ENCODE measurements at places on chromosomes 2 and 18.

DNA sequence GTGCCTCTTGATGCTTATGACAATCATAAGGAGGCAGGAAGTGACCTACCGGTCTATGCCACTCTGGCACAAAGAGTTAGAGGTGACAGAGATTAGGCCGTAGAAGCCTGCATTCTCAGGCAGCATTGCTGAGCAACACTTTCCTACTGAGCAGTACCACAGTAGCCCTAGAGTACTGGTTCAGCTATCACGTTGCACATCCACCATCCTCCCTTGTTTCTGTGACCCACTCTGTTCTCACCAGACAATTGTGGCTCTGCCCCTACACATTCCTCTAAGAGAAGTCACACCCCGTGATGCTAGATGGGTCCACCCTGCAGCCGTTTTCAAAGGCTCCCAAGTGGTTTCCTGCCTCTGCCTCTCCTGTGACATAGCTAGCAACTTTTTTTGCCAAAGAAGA, 22.6 kb upstream of the SUCLG1 start:
- DNase-seq = no peak

DNA sequence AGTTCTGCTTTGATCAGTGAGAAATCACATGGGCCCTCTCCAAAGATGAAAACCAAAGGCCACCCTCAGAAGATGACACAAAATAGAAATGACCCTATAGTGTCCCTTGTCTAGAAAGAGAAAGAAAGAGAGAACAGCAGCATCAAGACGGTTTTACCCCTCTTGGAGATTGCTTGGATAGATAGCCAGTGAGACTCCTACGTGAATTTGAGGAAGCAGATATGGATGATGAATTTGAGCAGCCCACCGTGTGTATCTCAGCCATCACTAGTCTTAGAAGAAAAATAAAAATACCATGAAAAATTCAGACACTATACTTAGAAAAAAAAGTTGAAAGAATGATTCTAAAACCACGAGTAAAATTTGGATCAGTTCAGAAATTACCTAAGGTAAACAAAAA, 329.1 kb upstream of the CNTNAP5 start:
- DNase-seq = no peak

GRCh38 chr2:11071939-11072338, 83.3 kb upstream of the SLC66A3 start:
- DNase-seq = no peak

DNA sequence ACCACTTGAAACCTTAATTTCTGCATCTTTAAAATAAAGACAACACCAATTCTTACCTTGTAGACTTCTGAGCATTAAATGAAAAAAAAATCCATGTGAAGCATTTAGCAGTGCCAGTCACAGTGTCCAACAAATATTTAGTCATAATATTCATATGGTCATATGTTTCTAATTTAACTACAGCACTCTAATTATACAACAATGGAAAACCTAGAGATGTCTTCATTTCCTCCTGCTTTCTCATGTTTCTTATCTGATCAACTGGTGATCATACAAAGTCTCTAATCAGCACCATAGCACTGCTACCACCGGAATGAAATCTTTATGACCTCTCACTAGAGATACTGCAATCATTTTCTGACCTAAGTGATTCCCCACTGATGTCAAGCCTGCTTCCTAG, 10.2 kb upstream of the SCN3A start:
- DNase-seq = no peak

DNA sequence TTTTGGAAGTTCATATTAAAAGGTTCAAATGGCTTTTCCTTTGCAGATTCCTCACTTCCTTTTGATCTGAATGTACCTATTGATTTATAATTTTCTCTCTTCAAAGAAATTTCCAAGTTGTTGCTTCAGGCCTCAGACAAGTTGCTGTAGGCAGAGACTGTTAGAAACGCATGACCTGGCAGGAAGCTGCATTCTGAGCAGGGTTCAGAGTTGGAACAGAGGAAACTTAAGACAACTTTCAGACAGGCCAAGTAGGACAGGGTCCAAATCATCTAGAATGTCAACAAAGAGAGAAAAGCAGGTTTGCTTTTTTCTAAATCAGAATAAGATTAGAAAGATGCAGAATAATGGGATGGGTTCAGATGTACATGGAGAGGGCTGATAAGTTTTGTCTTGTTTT, 416.3 kb downstream of the LRP1B start:
- no peak for DNase-seq

DNA sequence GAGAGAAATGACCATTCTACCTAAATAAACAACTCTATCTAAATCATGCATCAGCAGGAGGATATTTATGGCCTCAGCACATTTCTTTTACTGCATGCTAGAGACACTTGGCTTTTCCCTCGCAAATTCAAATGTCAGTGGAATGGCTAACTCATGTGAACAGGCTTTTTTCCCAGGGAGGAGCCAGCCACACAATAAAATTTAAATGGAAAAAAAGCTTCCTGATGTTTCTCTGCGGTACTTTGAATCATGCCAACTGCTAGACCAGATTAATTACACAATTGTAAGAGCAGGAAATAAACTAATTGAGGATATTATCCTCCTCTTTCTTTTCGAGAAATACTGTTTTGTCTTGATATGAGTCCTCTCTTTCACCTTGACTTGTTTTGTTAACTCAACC, 676.3 kb downstream of the IRS1 start:
- DNase-seq = no peak

DNA sequence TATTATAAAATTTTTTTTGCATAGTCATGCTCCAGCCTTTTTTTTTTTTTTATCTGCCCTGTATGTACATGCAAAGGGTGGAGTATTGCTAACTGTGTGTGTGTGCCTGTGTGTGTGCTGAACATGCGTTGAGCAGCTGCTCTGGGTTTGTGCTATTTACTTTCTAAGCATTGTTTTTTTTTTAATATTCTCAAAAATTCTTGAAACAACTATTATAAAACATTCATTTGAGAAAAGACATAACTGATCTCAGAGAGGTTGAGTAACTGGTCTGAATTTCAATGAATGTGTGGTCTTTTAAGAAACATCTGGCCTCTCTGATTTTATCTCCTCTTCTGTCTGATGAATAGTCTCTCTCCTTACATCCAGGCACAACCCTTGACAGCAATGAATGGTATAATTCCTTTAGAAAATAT, 366.0 kb upstream of the SLC14A2 start:
- DNase-seq = no peak

- DNase-seq = peak; percentile 70
These were observed 25.4 kb upstream of the OTOF start for GRCh38 chr2:26503231-26503880.

- DNase-seq = no peak
These were observed 5.8 kb downstream of the DLX2 start for GRCh38 chr2:172096626-172097547.

DNA sequence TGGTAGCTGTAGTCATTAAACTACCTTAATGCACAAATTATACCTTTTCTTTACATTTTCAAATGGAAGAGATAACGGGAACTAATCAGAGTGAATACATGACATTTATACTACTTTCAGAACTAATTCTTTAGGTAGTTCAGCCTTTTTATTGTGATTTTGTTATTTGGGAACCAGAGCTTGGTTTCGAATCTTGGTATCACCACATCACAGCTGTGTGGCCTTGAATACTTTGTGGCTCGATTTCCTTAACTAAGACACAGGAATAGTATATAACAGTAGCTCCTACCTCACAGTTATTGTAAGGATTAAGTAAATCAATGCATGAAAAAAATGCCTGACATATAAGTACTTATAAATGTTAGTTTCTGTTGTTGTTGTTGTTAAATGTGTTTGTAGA, 240.0 kb downstream of the WDR7 start:
- no peak for DNase-seq

DNA sequence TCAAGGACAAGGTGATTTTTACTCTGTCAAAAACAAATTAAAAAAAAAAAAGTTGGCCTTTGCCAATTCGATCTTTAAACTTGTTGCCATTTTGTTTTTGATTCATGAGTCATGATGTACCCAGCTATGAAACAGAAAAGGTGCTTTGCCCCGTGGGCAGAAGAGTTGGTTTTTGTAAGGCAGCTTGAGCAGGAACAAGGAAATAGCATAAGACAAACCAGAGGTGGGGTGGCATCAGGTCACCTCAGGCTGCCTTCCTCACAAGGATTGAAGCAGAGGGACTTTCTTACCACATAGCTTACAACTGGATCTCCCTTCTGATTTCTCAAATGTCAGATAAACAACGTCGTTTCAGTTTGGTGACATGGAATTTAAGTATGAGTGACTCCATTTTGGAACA, 123.8 kb downstream of the ARL4C start:
- DNase-seq = no peak

- DNase-seq = no peak
These were observed 209.7 kb upstream of the COPS8 start for GRCh38 chr2:236875906-236876505.

GRCh38 chr2:96747061-96747617, 7.3 kb upstream of the LMAN2L start:
- no peak for DNase-seq

- DNase-seq = peak; percentile 48
These were observed 197.6 kb downstream of the BCL11A start for GRCh38 chr2:60355849-60356261.

DNA sequence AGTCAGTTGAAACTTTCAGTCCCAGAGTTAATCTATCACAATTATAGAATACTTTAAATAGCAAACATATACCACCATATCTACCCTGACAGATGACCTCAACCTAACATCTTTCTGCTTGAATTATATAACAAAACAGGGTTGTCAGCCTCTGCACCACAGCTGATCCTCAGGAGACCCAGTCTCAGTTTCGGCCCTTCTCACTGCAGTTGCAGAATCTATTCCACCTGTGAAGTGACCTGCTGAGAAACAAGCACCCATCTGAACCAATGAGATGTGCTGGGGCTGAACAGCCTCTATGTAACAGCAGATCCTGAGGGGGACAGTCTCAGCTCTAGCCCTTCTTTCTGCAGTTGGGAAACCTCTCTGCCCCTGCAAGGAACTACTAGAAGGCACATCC, 567.6 kb downstream of the KCNJ3 start:
- DNase-seq = no peak

DNA sequence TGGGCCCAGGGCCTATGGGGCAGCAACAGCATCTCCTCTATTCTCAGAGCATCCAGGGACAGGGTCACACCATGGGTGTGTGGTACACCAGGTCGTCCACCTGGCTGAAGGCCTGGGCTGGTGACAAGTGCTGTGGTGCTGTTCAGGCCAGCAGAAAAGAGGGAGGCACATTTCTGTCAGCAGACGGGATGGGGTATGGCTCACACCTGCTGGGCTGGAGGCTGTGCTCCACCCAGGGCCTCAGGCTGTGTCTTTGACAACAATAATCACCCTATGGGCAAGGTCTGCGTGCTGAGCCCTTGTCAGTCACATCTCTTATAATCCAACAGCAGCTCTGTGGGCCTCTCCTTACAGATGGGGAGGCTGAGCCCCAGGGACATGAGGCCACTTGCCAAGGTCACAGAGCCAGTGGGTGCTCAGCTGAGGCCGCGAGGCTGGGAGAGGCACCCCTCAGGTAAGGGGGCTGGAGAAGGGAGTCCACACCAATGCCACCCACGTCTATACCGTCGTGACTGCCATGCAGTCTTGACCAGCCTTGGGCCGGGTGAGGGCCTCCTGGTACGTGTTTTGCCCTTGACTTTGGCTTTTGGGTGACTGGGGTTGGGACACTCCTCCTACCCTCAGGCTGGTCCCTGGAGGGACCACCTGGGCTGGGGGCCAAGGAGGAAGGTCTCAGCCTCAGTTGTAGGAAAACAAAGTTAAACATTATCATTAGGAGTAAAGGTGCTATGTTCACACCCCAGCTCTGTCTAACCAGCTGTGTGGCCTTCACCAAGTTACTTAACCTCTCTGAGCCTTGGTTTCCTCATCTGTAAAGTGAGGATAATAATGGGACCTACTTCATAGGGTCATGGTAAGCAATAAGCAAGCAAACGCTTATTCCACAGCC, 5.6 kb upstream of the HS6ST1 start:
- no peak for DNase-seq

DNA sequence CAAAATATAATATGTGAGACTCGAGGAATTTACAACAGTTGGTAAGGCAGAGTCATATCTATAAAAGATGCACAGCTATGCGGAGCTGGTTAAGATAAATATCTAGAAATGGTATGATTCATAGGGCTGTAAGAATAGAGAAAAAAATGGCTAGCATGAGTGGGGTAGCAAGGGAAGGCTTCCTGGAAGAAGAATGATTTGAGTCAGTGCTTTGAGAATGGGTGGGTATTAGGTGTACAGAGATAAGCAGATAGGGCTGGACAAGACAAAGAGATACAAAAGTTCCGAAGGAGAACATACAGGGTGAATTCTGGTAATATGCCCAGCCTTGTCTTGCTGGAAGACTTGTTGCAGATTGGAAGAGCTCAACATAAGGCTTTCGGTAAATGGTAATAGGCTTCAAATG, 291.5 kb upstream of the CCDC68 start:
- DNase-seq = no peak

- no peak for DNase-seq
These were observed 136.0 kb downstream of the PTH2R start for GRCh38 chr2:208542465-208543041.

- DNase-seq = no peak
These were observed 746.1 kb upstream of the LRRTM1 start for GRCh38 chr2:81050580-81051095.

DNA sequence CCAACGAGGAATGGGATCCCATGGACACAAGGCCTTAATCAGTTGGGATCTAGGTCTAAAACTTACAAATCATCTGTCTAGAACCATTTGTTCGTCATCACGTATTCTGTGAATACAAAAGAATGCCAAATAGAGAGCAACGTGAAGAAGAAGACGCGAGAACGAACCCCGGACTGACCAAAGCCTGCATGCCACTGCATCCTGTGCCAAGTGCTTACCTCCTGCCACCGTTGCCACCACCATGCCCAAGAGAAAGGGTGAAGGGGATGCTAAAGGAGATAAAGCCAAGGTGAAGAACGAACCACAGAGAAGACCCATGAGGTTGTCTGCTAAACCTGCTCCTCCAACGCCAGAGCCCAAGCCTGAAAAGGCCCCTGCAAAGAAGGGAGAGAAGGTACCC, 30.2 kb downstream of the ITSN2 start:
- DNase-seq = no peak

DNA sequence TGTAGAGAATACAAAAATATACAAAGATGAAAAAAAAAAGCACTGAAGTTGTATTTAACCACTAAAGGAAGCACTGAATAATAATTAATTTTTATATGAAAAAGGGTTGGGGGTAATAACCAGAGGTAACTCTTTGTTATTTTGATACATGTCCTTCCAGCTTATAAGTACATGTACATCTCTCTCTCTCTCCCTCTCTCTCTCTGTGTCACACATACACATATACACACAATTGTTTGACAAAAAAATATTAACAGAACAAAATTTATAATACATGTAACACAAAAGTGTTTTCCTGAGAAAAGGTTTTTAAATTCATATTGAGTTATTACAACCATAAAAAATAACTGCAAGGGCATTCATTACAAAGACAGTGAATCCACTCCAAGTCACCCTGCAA, 4.6 kb downstream of the WIPF1 start:
- DNase-seq = no peak

GRCh38 chr2:27211241-27211942, 449 bp upstream of the ATRAID start:
- no peak for DNase-seq

- peak; percentile 62 for DNase-seq
These were observed 7.2 kb downstream of the PMS1 start for GRCh38 chr2:189791338-189792042.

- DNase-seq = no peak
These were observed 61.7 kb upstream of the RALBP1 start for GRCh38 chr18:9413576-9413975.

Data from CD4-positive, alpha-beta T cell treated with Interferon alpha-2 for 1 hour (primary cell).